CD4-positive, alpha-beta T cell treated with Interleukin-6 at 100 ng/mL for 8 hours (primary cell): ENCODE measurements at places on chromosomes 16 and 17.

- no peak for DNase-seq
Observed at GRCh38 chr17:71024172-71024571, 854.8 kb downstream of the KCNJ2 start.

DNA sequence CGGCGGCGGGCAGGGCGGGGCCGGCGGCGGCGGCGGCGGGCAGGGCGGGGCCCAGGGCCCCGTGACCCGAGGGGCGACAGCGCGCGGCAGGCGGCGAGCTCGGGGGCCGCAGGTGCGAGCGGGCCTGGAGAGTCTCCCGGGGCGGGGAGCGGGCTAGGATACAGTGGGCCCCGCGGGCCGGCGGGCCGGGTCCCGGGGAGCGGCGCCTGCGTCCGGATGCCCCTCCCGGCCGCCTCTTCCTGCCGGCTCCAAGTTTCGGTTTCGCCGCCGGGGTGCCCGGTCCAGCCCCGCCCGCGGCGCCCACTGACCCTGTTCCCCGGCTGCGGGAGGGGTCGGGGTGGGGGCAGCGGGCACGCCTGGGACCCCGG is at the start of gene RNF213:
RNF213 (plus strand) TSS at position 62 of the 368 bp plus-strand sequence. CDS start 2,830 bp downstream, outside the sequence.
- DNase-seq = peak; percentile 49

DNA sequence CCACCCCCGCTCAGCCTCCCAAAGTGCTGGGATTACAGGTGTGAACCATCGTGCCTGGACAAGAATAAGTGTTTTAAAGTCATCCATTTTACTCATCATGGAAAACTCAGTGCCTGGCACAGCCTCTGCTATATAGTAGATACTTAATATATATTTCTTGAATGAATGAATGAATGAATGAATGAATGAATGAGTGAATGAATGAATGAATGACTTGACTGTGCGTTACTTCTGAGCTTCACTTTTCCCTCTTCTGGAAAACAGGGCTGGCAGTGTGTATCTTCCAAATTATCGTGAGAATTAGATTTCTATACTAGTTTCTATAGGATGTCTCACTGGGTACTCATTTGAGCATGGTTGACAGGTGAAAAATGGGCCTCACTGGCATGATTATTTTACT is 307.3 kb upstream of the ERCC4 start:
- no peak for DNase-seq

DNA sequence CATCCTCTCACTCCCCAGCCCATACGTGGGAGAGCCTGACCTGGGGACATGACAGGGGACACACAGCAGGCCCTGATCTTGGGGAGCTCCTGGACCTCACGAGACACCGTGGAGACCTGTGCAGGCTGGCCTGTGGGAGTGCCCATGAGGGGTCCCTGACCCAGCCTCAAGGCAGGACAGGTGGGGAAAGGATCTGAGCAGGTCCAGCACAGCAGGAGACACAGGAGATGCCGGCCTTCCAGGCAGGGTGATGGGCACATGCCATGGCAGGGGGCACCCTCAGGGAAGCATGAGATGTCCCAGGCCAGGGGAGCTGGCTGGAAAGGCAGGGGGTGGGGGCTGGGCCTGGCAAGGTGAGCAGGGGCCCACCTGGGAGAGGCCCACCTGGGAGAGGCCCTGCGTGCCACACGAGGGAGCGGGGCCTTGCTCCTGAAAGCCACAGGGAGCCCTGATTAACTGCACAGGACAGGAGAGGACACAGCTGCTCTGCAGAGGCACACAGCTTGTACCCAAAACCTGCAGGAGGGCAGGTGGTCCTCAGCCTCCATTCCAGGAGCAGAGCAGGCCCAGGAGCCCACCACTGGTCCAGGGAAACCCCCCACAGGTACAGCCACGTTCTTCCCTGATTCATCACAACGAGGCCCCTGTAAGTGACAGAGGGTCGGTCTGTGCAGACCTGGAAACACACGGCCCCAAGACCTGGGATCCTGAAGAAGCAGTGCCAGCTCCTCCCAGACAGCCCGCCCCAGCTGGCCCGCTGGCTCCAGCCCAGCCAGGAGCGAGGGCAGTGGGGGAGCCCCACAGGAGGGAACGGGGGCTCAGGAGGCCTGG is 26.6 kb upstream of the KRT17 start:
- DNase-seq = no peak

GRCh38 chr17:67647482-67647881 is 70.3 kb upstream of the NOL11 start:
- DNase-seq = no peak

DNA sequence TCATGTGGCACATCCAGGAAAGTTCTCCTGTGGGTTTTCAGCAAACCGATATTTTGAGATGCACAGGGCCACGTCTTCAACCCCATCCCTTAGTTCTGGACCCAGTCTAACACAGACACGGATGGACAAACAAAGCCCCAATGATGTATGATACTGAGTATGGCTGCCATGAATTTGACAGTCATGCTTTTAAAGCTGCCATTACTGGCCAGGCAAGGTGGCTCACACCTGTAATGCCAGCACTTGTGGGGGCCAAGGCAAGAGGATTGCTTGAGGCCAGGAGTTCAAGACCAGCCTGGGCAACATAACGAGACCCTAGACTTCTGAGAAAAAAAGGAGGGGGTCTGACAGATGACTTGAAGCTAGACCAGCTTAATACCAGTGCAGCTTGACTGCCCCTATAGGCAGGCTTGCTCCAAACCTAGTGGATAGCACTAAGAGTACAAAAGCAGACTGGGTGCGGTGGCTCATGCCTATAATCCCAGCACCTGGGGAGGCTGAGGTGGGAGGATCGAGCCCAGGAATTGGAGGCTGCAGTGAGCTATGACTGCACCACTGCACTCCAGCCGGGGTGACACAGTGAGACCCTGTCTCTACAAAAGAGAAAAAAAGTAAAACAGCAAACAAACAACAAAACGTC is 10.8 kb upstream of the ZNF629 start:
- no peak for DNase-seq

GRCh38 chr17:81519284-81520020 is 6.9 kb upstream of the ACTG1 start:
- DNase-seq = peak; percentile 71

DNA sequence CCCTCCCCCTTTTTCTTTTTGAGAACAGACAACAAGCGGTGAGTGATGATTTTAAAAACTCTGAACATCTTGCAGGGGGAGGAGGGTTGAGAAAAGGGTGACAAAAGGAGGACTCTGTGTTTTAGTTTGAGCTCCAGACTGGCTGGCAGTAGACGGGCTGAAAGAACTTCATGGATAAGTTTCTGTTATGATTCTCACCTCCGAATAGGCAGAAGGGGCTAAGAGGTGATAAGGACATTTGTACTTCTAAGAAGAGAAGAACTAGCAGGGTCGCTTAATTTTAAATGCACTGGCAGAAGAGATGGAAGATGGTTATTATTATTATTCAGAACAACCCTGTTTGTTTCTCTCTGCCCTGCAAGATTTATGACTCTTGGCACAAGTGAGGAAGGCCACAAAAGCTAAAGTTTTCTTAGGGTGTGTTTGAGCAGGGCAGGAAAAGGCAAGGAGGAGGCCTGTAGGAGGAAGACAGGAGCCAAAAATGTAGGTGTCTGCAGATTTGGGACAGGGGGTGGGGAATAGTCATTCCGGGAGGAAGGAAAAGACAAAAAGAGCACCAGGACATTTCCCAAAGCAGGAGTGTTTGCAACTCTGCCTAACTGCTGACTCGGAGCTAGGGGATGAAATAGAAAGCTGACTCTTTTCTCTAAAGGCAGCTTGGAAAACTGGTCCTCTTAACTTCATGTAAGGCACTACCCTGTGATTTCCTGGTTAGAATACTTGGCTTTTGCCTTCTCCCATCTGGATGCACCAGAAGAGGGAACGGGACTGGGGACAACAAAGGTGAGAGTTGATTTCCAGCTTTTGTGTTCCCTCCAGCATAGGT is 11.9 kb upstream of the HOXB2 start:
- no peak for DNase-seq

- peak; percentile 77 for DNase-seq
Observed at GRCh38 chr17:42554250-42555121, 1.8 kb downstream of the HSD17B1 start.

DNA sequence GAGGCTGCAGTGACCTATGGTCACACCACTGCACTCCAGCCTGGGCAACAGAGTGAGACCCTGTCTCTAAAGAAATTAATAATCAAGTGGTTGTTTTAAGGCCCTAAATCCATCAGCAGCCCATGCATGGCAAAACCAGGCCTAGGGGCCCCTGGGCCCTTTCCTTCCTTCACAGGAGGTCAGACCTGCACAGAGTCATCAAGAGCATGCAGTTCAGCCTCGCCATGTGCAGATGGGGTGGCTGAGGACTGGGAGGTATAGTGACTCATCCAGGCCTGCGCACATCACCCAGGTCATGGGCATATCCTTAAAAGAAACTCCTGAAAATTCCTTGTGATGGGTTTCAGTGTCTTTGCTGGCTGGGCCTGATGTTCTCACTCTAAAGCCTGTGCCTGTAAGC is 72.4 kb upstream of the AMZ2 start:
- no peak for DNase-seq

- peak; percentile 30 for DNase-seq
Observed at GRCh38 chr17:76791053-76791980, 53.4 kb downstream of the MFSD11 start.
